Skin of body (tissue), 3 donors: ENCODE measurements at places on chromosomes 5 and 9. TPM values are rescaled to one million over a fixed set of nuclear protein-coding genes. Genes with fewer than 3 reads are reported as not detected.

The ELAVL2 gene
- 3.2 TPM for total RNA-seq

The PAEP gene
- total RNA-seq = not detected

DNA sequence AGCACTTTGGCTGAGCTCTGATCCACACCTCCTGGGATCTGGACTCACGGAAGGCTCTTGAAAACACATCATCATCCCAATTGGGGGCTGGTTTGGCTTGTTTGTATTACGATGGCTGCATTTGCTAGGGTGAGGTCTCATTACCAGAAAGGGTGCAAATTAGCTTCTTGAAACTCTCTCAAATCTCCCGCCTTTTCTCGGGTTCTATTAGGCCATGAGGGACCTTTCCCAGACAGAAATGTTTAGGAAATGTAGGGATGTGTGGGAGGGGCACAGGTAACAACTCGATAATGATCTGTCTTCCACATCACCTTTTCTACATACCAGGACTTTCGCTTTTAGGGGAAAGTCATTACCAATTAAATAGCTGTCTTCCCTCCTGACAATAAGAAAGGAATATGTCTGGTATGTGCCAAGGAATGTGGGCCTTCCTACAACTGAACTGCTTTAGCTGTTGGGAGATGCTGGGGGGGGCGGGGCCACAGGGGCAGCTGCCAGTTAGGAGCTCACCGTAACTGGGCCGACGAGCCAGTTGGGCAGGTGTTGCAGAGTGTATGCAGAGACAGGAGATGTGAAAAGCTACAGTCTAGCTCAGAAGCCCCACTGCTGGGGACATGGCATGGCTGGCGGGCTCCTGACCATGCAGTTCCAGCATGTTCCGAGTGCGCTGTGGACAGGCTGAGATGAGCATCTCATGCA lies 71.2 kb downstream of the AK8 start:
- no peak for DNase-seq

- no peak for DNase-seq
These were observed 157.4 kb upstream of the OTULINL start for GRCh38 chr5:14424011-14424685.

- DNase-seq = no peak
These were observed 452.1 kb upstream of the PTPRD start for GRCh38 chr9:11064909-11065308.
